Aortic smooth muscle cell (primary cell): ENCODE measurements at places on chromosomes 4 and X. TPM values are rescaled to one million over a fixed set of nuclear protein-coding genes. Genes with fewer than 3 reads are reported as not detected.

The CTAG2 gene
- not detected in 2 replicates for total RNA-seq

The FGB gene
- not detected in 2 replicates for total RNA-seq

The BEX2 gene
- 0.68 and 0.79 TPM in 2 replicates for total RNA-seq

The XAGE2 gene
- not detected in 2 replicates for total RNA-seq

The CSN1S1 gene
- not detected in 2 replicates for total RNA-seq

The HPSE gene
- 0.62 and 2.5 TPM in 2 replicates for total RNA-seq

The EFHC2 gene
- total RNA-seq = 0.13 and 0.37 TPM in 2 replicates

The PAGE2 gene
- total RNA-seq = not detected in 2 replicates

The AVPR2 gene
- total RNA-seq = not detected in 2 replicates

The ENAM gene
- total RNA-seq = under 0.01 and 0.12 TPM in 2 replicates

The LEF1 gene
- 0.13 and 0.31 TPM in 2 replicates for total RNA-seq

The DRD5 gene
- not detected in 2 replicates for total RNA-seq

The EDA gene
- total RNA-seq = 0.62 and 0.79 TPM in 2 replicates

The TAF7L gene
- 0.25 and 0.26 TPM in 2 replicates for total RNA-seq

The IQCM gene
- not detected in 2 replicates for total RNA-seq

The BTK gene
- total RNA-seq = not detected in 2 replicates

The MTCP1 gene
- total RNA-seq = 30.0 and 33.4 TPM in 2 replicates

The CACNA1F gene
- total RNA-seq = not detected in 2 replicates

The RLIM gene
- total RNA-seq = 56.5 and 62.0 TPM in 2 replicates

The SLITRK2 gene
- not detected in 2 replicates for total RNA-seq

The PNMA3 gene
- total RNA-seq = 0.06 TPM in 1 of 2 replicates, not detected in the other

The CXCL6 gene
- total RNA-seq = 0.26 and 0.56 TPM in 2 replicates

The SHOX gene
- total RNA-seq = not detected in 2 replicates
